Substantia nigra (tissue), 51 donors: ENCODE measurements at places on chromosomes 16 and 17.

- no peak for DNase-seq
Measured at GRCh38 chr16:7597677-7598076, 265.0 kb downstream of the RBFOX1 start.

- DNase-seq, result no peak
Measured at GRCh38 chr17:12035673-12036072, 15.0 kb downstream of the MAP2K4 start.

GRCh38 chr17:19897090-19897837 lies 29.5 kb upstream of the ULK2 start:
- no peak for DNase-seq

DNA sequence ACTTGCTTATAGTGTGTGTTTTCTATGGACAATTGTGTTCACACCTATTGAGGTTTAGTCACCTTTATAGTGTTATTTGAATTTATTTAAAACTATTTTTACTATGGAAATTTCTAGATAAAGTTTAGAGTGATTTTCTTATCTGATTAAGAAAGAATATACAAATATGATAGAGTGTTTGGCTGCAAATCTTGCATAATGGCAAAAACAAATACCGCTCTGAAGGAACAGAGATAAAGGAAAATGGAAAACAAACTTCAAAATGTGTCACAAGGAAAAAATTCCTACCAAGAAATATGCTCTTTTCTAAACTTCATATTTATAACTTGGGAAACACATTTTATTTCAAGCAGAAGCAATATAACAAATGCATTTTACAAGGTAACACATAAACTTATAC lies 423.1 kb downstream of the TOX3 start:
- no peak for DNase-seq

DNA sequence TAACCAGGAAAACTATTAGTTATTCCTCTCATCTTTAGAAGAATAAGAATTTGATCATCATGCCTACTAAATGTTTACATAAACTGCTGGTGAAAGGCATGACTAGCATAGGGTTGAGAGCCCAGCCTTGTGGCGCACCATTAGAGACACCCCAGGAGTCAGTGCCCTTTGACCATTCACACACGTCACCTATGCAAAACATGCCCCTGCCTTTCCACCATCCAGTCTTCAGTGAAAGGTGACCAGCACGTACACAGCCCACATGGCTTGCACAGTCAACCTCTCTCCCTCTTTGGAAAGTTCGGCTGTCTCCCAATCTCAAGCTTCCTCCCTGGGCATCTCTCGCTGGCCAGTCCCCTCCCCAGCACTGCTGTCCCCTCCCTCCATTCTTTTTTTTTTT lies 150.3 kb downstream of the ENGASE start:
- no peak for DNase-seq
